Amygdala (tissue), 56 donors: ENCODE measurements at places on chromosomes 1 and 21.

DNA sequence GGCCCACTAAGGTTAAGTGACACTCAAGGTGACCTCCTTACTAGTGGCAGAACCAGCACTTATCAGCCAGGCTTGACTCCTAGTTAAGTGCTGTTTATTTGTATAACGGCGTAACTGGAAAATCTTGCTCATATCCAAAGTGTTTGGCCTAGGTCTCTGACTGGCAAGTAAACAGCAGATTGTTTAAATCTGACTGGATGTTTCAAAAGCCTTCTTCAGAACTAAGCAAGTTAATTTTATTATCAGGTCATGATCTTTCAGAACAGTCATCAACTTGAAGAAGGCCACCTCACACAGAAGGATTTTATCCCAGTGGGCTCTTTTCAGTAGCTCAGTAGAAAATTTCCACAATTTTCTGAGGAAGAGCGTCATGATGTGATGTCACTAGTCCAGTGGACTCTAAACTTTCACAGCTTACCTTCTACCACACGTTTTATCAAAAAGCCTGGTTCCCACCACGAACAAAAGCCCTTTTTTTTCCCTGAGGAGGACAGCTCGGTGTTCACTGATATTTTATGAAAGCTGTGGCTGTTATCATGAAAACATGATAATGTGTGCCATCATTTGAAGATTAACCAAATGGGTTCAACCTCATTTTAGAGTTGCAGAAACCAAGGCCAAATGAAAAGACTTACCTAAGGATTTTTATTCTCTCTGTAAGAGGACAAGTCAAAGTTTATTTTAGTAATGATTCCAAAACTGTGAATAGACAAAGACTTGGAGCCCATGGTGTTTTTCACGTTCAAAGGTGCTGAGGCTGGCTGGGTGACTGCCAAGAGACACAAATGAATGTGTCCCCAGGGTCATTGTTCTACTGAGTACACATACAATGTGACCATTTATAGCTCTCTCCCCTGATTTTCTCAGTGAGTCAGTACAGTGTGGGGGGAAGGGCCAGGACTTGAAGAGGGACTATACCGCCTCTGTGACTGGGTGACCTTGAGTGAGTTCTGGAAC is 9.1 kb downstream of the SGIP1 start:
- no peak for DNase-seq

GRCh38 chr21:42539342-42539741 is 25.7 kb downstream of the SLC37A1 start:
- no peak for DNase-seq

- DNase-seq = peak; percentile 14
These were observed 134.0 kb downstream of the FAM78B start for GRCh38 chr1:166032572-166033371.

DNA sequence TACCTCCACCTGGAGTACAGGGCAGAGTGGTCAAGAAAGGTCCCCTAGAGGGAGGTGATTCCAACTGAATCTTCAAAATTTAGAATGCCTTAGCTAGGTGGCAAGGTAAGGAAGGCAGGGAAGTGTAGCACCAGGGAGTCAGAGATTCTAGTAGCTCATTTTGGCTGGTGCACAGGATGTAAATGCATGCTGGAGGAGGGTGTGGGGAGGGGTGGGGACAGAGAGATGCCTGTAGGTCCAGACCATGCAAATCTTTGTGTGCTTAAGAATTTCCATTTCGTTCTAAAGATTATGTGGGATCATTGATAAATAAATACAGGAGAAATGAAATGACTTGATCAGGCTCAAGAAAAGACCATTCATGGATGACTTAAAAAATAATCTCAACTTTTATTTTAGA is 11.0 kb upstream of the CACHD1 start:
- DNase-seq = no peak

- DNase-seq = no peak
These were observed 724 bp downstream of the ST7L start for GRCh38 chr1:112618114-112618720.

- no peak for DNase-seq
These were observed 34.1 kb downstream of the DDX20 start for GRCh38 chr1:111789666-111790316.

GRCh38 chr1:55331351-55331750 is 116.2 kb upstream of the USP24 start:
- no peak for DNase-seq

DNA sequence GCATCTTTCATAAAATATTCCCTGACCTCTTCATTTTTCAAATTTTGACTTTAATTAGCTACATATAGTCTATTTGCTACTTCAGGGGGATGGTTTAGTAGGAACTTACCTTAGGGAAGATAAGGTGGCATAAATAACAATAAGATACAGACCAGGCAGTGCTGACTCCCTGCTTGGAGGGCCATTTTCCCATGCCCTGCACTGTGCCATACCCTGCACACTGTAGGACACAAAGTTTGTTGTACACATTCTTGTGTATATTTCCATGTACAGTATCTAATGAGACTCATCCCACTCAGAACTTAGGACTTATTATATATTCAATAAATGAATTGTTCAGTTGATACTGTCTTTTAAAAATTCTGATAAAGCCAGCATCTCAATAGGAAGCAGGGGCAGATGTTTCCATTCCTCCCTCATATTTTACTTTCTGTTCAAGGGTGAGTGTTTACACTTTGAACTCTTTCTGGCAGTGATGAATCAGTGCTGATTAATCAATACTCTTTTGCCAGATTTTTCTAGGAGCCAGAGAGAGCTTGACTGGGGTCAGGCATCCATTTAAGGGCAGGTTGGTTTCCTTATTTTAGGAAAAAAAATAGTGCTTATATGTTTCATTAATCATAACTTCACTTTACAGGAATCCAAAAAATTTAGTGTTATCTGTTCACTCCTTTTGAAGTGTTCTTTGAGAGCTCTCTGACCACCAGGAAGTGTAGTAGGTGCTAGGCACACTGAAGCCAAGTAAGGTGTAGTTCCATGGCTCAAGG is 30.6 kb downstream of the MPZL1 start:
- no peak for DNase-seq

DNA sequence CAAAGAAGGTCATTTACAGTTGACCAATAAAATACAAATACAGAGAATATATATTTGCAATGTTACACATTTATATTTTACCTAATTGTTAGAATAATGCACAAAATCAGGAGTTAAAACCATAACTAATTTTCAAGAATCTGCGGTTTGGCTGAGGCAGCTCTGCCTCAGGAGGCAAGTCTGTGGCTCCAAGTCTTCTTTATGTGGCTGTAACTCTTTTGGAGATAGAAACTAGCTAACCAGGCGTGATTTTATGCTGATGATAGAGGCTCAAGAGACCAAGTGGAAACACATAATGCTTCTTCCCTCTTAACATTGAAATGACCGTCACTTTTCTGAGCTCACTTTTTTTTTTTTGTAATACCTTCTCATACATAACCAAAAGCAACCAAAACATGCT is 744.7 kb upstream of the CXADR start:
- no peak for DNase-seq

DNA sequence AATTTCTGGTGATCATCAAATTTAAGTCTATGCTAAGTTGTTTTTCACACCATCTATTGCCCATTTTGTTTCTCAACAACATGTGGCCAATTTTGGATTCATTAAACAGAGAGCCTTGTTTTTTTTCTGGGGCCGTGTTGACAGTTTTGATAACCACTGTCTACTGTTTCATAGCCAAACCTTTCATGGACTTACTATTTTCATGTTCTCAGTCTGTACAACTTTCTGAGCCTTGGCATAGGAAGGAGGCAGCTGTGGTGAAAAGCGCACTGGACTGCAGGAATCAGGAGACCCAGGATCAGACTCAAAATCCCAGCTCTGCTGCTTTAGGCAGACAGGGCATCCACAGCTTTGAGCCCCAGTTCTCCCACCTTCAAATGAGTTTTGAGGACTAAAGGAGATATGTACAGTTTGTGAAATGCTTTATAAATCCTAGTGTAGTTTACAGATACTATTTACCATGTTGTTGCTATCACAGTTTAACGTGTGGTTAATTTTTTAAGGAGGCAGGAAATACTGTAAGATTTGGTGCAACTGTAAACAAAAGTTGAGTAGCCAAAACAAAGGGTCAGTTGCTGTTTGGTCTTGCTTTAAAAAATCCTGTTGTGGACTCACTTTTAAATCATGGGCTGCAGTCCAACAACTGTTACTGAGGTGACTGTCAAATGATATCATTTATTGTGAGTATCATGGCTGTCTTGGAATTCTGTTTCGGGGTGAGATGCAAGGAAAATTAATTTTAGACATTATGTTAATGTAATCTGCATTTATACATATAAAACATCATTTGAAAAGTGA is 2.9 kb downstream of the MACO1 start:
- DNase-seq = no peak

- no peak for DNase-seq
These were observed 194.5 kb upstream of the PLD5 start for GRCh38 chr1:242718967-242719366.

- no peak for DNase-seq
These were observed 28.5 kb upstream of the PRELP start for GRCh38 chr1:203447151-203447550.

DNA sequence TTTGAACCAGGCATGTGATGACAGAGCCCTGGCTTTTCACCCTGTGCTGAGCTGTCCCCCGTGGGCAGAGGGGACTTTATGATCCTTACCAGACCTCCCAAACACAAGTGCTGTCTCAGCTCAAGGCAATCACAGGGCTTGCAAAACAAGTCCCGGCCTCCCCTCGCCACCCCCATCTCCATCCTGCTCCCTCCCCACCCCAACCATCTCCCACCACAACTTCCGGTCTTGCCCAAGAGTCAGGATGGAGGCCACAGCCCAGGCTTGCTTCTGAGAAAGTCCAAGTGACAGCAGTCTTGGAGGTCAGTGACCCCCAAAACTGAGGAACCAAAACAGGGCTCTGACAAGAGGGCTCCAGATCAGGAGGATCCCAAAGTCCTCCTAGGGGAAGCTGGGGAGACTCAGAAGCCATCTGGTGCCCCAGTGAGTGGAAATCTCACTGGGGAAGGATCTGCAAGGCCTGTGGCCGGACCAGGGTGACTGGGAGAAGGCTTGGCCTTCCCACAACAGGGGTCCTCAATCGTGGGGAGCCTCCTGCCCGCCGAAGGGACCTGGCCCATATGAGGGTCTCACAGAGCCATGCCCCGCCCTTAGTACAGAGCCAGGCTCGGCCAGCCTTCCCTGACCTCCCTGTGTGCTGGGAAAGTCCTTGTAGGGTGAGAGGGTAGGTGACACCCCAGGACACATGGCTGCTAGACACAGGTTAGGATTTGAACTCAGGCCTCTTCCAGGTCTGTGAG is 4.5 kb upstream of the SDC3 start:
- no peak for DNase-seq

GRCh38 chr1:216314379-216315095 is 108.7 kb downstream of the USH2A start:
- DNase-seq = no peak

DNA sequence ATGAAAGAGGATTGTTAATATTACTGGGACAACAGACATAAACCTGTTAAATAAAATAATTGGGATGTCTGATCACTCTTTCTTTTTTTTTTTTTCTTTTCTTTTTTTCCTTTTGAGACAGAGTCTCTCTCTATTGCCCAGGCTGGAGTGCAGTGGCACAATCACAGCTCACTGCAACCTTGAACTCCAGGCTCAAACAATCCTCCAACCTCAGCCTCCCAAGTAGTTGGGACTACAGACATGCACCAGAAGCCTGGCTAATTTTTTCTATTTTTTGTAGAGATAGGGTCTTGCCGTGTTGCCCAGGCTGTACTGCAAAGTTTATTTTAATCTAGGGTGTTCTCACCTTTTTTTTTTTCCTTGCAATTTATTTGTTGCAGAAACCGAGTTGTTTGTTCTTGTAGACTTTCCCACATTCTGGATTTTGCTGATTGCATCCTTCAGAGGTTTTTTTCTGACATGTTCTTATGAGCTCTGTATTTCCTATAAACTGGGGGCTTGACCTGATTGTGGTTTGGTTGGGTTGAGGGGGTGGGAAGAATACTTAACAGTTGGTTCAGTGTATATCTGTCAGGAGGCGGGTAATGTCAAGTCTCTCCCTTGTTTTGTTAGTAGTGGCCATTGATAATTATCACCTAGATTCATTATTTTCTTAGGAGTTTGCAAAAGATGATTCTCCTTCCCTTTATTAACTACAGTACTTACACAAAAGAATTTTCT is 125.2 kb downstream of the MAST2 start:
- DNase-seq = no peak

GRCh38 chr1:30384286-30385245 is 338.8 kb downstream of the MATN1 start:
- no peak for DNase-seq

GRCh38 chr1:29708796-29709703 is 472.7 kb downstream of the PTPRU start:
- DNase-seq = no peak

DNA sequence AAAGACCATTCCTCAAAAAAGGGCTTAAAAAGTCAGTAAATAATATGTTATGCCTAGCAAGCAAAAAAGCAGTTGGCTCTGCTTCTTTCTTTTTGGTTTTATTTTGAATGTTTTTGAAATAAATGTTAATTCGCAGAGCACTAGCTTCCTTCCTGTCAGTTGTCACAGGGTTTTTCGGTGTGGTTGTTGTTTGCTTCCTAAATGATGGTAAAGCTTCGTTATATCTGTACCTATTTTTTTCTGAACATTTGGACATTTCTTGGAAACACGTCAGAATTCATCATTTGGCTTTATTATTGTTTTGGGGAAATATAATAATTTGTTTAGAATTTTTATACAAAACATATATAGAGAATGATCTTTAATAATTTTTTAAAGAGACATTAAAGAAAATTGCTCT is 351.9 kb upstream of the SGIP1 start:
- no peak for DNase-seq

DNA sequence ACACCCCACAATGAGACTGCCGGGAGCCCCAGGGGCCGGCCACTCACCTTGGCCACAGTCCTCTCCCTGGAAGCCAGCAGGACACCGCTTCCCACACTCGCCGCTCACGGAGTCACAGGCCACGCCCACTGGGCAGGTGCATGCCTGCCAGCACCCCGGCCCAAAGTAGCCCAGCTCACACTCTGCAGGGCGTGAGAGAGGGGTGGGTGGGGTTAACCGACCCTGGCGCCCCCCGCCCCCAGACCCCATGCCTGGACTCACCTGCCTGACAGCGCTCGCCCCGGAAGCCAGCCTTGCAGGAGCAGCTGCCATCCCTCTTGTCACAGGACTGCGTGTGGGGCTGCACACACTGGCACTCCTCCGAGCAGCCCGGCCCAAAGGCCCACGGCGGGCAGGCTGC is 50.7 kb downstream of the ARHGEF16 start:
- DNase-seq = no peak

GRCh38 chr1:85379203-85380136 is 85.5 kb downstream of the DDAH1 start:
- DNase-seq = no peak

GRCh38 chr1:172823534-172823933 is 164.6 kb downstream of the FASLG start:
- DNase-seq = no peak

- DNase-seq = no peak
These were observed 12.9 kb downstream of the GPA33 start for GRCh38 chr1:167077128-167077867.

GRCh38 chr1:67632356-67632755 is 52.6 kb upstream of the GADD45A start:
- DNase-seq = no peak

- DNase-seq = no peak
These were observed 147.0 kb downstream of the POU2F1 start for GRCh38 chr1:167367705-167368104.

GRCh38 chr1:48683839-48684238 is 92.9 kb downstream of the BEND5 start:
- no peak for DNase-seq

GRCh38 chr1:26075421-26076144 is 8.2 kb upstream of the TRIM63 start:
- DNase-seq = no peak
